T-cell (primary cell): ENCODE measurements at places on chromosomes 2 and 18.

DNA sequence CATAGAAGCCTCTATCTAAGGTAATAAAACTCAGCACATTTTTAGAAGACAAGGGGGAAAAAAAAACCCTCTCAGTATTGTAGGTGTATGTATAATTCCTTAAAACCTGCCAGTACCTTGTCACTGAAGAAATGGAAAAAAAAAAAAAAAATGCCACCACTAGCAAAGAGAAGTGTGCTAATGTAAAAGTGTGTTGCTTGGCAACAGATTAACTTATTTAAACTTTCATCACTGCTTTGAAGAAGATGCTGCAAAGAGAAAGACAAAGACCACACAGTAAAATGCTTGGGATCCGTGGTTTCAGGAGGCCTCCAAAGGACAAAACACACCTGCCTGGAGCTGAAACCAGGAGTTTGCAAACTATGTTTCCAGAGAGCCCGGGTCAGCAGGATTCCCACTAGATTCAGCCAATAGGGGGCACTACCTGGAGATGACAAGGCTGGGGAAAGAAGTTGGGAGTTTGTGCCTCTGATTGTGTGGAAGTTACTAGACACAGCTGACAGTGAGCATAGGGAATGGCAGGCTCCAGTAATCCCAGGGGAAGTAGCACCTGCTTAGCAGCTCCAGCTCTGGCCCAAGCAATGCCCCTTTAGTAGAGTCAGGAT, 169.1 kb upstream of the TRIB2 start:
- no peak for DNase-seq

GRCh38 chr2:223641082-223641481, 38.9 kb upstream of the SCG2 start:
- no peak for DNase-seq

GRCh38 chr2:25336383-25336841, 5.3 kb downstream of the DNMT3A start:
- DNase-seq: no peak

DNA sequence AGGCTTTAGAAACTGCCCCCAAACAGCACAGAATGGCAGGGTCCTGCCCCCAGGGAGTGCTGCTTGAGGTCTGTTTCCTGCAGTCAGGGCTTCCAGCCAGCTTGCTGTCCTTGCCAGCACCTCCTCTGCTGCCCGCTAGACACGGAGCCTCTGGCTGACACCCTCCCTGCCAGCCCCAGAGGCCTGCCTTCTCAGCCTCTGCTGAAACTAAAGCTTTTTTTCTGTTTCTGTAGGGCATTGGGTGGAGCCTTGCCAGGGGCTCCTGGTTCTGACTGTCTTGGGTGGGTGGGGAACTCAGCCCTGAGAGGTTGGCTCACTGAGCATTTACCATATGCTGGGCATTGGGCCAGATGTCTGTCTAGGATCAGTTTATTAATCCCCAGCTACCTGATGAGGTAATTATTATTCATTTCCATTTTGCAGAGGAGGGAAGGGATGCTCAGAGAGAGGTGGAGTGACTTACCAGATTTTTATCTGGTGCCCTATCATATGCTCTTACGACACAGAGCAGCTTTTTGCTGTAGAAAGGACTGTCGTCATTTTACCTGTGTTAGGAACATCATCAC, 35.4 kb downstream of the INPP4A start:
- peak; percentile 36 for DNase-seq

GRCh38 chr2:186440506-186440905, 45.6 kb upstream of the ZC3H15 start:
- no peak for DNase-seq

DNA sequence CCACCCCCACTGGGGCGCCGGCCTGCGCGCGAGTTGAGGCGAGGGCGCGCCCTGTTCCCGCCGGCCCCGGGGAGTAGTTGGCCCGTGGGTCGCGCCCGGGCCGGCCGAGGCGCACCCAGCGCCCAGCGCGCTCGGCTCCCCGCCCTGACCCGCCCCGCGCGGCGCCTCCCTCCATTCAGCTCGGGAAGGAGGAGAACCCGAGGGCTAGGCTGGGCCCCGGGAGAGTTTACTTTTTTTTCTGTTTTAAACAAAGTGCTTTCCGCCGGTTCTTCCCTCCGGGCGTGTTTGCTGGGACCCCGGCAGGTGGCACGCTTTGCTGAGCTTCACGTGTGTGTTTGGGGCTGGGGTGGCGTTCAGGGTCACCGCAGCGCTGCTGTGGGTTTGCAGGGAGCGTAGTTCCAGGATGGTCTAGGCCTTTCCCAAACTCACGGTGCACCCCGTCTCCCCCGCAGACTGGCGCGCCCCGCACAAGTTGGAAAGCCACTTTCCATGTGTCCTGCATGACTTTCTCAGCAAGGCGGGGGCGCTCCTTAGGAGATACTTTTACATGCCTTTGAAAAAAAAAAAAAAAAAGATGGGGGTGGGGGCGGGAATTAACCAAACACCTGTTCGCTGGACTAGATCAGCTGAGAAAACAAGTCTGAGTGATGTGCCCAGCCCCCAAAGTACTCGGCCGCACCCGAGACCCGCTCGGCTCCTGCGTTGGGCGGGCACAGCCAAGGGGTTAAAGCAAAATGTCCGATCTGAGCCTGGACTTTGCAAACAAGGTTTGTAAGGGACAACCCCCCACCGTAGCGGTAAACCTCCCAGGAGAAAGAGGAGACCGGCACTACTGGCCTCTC, 825 bp downstream of the ITGA6 start:
- peak; percentile 40 for DNase-seq

GRCh38 chr2:46568212-46569009, 89.0 kb downstream of the TMEM247 start:
- no peak for DNase-seq

GRCh38 chr18:30595942-30596341, 446.6 kb downstream of the DSC3 start:
- no peak for DNase-seq

DNA sequence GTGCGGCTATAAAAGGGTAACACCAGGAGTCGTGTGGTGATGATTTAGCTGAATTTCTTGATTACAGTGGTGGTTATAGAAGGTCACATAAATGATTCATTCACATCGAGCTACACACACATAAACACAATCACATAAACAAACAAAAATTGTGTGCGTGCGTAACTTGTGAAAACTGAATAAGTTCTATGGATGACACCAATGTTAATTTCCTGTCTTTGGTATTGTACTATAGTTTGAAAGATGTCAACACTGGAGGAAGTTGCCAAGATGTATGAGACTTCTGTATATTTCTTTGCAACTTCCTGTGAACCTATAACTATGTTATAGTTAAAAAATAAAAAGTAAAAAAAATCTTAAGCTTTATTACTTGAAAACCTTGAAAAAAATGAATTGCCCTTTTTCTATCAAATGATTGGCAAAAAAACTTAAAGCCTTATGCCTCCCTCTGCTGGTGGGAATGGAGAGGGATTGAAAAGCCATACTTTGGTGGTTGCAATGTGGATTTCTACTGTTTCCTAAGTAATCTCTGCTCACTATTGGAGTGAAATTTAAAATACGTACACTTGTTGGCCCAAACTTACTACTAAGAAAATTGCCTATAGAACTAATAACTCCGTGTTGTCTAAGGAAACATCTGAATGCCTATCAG, 227.7 kb downstream of the RPIA start:
- no peak for DNase-seq

DNA sequence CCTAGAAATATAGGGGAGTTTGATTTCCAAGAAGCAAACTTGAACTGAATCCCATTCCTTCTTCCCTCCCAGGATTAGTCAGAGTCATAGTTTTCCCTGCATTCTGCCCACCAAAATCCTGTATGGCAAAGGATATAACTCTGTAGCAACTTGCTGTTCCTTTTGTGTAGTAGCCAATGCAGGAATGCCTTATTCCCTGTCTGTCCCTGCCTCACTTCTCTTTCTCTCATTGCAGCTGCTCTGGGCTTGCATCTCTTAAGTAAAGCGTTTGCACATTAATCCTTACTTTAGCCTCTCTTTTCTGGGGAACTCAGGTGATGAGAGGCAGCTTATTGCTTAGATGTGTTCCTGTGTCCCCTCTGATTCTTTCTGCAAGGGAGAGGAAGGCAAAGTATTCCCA, 333.1 kb upstream of the VWC2L start:
- no peak for DNase-seq

DNA sequence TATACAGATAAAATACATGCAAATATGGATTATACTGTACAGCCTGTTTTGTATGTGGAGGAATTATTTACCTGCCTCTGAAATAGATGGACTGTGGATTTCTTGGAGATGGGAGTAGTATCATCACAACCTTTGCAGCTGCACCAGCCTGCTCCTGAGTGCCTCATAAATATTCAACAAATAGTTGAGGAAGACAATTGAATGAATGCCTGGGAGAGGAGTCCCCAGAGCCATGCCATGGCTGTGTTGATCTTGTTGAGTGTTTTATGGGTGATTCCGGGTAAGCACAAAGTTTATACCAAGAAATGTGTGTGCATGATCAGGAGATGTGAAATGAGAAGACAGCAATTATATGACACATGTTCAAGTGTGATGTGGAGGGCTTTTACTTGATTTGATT, 225.0 kb downstream of the FHOD3 start:
- no peak for DNase-seq

GRCh38 chr2:44940732-44941464, 604 bp upstream of the SIX3 start:
- no peak for DNase-seq
